HS-5 (cell line): ENCODE measurements at places on chromosomes 11 and 22.

GRCh38 chr11:46826310-46827044, 19.6 kb downstream of the CKAP5 start:
- DNase-seq: no peak

DNA sequence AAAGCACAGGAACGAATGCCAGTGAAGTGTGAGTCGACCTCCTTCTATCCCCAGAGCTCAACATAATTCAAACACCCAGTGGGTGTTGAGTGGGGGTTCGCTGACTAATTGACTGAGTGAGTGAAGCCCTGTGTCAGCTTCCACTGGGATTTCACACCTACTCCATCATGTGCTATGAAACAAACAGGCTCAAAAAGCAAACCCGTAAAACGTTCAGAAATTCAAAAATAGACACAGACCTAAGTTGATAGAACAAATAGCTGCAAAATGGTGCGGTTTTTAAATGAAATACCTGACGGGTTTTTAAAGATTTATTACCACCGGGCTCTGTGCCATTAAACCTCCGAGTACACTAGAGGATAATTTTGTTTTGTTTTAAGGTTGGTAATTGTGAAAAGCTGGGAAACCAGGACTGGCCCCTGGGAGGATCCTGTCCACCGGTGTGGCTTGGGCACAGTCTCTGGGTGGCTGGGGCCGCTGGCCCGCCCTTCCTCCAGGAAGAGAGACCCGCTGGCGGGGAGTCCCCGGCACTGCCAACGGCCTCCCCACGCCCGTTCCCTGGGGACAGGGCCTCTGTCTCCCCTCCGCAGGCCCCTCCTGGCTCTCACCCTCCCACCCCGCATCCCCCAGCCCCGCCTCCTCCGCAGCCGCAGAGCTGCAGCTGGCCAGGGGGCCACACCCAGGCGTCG, 13.6 kb downstream of the KCNJ5 start:
- DNase-seq: no peak

DNA sequence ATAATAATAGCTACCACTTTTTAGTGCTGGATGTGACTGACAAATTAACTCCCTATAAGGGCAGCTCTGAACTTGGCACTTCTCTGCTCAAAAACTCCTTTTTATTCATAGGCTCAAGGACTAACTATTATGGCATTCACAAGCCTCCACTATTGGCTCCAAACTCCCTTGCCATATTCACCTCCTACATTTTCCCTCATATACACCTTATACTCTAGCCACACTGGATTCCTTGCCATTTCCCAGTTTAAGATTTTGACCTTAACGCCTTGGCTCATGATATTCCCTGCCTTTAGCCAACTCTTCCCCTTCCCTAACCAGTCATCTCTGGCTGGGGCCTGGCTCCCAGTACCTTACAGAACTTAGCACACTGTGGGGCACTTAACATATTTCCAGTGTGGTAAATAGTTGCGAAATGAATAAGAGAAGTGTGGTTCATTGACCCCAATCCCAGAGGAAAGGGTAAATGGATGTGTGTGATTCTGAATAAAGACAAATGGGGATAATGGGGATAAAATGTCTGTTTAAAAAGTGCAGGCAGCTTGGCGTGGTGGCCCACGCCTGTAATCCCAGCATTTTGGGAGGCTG, 40.0 kb upstream of the SORL1 start:
- no peak for DNase-seq

GRCh38 chr11:75925785-75926164, 110.8 kb downstream of the UVRAG start:
- no peak for DNase-seq

DNA sequence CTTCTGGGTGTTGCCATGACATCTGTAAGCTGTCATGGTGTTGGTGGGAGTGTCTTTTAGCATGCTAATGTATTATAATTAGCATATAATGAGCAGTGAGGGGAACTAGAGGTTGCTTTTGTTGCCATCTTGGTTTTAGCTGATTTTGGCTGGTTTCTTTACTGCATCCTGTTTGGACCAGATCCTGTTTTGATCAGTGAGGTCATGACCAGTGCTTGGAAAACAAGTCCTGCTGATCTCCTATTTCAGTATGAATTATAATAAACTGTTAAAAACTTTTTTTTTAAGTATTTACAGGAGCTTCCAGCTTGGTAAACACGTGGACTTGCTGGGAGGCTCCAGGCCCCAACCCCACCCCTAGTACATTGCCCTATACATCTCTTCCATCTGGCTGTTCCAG, 30.5 kb upstream of the P4HA3 start:
- DNase-seq: no peak

DNA sequence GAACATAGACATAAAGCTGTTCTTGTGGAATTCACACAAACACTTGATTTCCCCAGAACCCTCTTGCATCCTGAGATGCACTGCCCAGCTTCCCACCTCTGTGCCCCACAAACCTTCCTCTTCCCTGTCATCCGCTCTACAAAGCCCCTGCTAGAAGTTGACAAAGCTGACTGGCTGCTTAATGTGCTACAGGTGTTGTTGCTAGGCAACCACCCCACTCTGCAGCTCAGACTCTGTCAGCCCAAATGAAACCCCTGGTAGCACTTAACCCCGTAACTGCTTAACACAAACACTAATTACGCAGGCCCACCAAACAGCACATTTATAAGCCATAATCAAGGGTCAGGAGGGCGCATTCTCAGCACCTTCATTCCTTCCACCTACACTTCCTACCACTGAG, 172.0 kb upstream of the CADM1 start:
- no peak for DNase-seq

- DNase-seq: no peak
Measured at GRCh38 chr11:10752486-10752885, 1.4 kb downstream of the CTR9 start.
